ENCODE measurements at places on chromosomes 3 and 15.

- no peak for DNase-seq
Measured at GRCh38 chr15:41847206-41847605, 8.6 kb downstream of the PLA2G4B start.

GRCh38 chr3:34619990-34620389 is 821.6 kb downstream of the PDCD6IP start:
- no peak for DNase-seq

DNA sequence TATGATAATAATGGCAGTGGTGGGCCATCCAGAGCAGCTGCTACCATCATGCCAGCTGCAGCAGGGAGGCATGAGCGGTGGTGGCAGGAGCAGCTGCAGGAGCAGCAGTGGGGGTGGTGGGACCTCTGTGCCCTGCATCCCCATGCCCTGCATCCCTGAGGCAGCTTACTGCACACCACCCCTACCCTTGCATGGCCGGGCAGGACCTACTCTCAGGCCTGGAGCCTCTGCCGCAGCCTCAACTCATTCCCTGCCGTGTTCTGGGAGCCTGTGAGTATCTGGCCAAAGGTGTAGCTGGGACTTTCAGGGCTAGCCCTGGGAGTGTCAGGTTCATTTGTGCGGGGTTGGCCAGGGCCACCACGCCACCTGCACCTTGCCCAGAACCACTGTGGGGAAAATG is 3.3 kb upstream of the XCR1 start:
- DNase-seq: no peak

- no peak for DNase-seq
Measured at GRCh38 chr3:182045736-182046135, 334.0 kb downstream of the SOX2 start.

- DNase-seq: no peak
Measured at GRCh38 chr15:22949074-22949547, 31.1 kb downstream of the CYFIP1 start.

GRCh38 chr3:45010811-45011333 is 15.2 kb upstream of the CLEC3B start:
- no peak for DNase-seq

DNA sequence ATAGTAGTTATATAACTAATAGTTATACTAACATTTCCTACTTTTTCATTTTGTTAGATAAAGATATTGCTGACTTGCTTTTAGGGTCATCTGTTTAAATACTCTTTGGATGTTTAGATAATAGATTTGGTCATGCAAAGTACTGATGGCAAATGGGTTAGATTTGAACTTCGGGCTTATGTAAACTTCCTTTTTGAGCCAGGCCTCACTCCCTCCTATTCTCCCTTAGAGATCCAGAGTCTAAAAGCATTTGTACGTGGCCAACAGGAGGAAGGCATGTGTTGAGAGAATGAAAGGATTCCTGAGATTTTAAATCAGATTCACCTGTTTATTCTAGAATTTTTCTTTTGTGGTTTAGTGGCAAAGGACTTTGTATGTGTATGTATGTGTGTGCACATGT is 106.4 kb upstream of the GBE1 start:
- DNase-seq: no peak

All from Kasumi-1 (cell line).